ENCODE measurements at places on chromosomes 3 and 15.

DNA sequence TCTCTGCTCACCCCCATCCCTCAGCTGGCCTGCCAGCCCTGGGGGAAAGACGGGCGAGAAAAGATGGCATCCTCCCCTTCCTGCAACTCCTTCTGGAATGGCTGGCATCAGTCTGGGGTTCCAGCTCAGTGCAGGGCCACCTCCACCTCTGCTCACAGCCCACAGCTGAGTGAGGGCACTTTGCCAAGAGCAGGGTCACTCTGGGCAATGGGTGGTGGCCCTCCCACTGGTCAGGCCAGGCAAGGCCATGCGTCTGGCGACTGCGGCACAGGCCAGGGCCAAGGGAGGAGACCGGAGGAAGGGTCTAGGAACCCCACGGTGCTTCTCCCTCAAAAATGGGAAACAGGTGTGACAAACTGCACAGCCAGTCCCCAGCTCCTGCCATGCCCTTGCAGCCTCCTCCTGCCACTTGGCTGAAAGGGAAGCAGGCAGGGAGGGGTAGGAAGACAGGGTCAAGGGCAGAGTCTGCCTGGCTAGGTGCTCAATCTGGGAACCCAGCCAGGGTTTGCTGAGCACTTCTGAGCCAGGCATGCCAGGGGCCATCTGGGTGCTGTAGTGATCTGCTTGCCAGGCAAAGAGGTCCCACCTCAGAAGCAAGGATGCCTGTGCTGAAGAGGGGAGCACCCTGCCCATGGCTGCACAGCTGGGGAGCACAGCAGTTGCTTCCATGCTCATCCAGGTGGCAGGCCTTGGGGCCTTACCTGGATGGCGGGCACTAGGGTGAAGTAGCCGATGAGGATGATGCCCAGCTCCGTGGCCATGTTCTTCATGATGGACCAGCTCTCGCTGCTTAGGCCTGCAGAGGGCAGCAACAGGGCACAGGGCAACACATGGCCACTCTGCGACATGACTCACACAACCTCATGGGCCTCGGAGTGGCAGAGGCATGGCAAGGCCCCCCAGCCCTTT, 41.2 kb downstream of the PTPN23 start:
- DNase-seq, result no peak

GRCh38 chr15:45378913-45379262, 544 bp upstream of the GATM start:
- no peak for DNase-seq

GRCh38 chr15:72319985-72320671, at the start of gene CELF6:
CELF6 (minus strand) TSS chr15:72320157; CDS start chr15:72319874, 283 bp downstream.
- DNase-seq, result peak; percentile 53

DNA sequence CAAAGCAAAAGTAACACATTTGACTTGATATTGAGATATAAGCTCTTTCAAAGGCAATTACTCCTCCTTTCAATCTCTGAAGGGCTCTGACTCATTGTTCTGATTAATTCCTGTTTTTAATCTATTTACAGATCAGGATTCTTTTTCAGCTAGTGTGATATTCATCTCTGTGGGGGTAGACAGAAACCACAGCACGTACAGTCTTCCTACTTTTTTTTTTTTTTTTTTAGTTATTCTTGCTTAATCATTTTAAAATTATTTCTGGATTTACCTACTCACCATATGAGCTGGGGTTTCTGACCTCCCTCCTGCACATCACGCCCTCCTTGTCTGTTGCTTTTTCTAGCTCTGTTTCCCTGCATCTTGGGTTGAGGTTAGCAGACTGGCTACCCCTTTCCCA, 1.4 kb downstream of the CNTN3 start:
- no peak for DNase-seq

DNA sequence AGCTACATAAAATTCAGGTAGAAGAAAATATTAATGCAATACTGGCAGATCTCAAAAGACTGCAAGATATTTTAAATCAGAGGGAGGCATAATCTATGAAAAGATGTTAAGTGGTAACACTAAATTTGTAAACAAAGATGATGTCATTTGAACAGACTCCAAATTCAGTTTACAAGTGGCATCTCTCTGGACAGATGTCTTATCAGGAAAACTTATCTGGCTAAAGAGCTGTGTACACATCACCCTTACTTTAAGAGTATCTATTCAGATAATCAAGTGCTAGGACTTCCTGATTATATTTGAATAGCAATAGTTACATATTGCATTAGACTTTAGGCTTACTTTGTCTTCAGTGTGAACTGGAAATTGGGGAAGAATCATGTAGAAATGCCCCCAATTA, 231.5 kb downstream of the WDR72 start:
- DNase-seq, result no peak

- no peak for DNase-seq
These were observed 279.2 kb downstream of the TLE3 start for GRCh38 chr15:69818529-69818928.

GRCh38 chr3:35746492-35746891, 107.2 kb downstream of the ARPP21 start:
- no peak for DNase-seq

DNA sequence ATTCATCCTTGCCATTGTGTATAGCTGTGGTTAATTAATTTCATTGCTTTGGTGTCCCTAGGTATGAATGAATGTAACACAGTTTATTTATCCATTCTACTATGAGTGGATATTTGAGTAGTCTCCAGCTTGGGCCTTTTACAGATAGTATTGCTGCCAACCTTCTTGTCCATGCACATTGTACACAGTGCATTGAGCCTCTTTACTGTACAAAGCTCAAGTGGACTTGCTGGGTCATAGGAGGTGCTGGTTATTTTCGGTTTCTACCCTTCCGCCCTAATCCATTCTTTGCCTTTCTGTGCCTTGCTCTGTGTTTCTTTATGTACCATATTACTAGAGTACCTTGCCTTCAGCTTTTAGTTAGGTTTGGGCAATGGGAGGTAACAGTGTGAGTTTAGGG, 60.7 kb downstream of the DUT start:
- no peak for DNase-seq

- DNase-seq, result no peak
These were observed 36.3 kb downstream of the MBNL1 start for GRCh38 chr3:152305075-152305474.

GRCh38 chr15:69610277-69610676, 157.7 kb downstream of the RPLP1 start:
- no peak for DNase-seq

DNA sequence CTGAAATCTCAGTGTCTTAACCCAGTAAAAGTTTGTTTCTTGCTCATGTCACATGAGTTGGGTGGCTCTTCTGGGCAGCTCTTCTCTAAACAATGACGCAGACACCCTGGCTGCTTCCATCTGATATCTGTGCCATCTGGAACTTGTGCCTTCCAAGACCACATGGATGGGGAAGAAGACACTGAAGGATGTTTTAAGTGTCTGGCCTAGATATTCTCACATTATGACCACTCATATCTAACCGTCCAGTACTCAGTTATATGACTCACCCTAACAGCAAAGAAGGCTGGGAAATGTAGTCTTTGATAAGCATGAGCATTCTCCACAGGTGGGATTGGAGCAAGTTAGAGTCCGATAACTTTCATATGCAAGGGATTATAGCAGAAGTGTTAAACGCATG, 66.4 kb downstream of the RYR3 start:
- DNase-seq, result no peak

GRCh38 chr15:31487811-31488436, 161.3 kb downstream of the KLF13 start:
- DNase-seq, result no peak

DNA sequence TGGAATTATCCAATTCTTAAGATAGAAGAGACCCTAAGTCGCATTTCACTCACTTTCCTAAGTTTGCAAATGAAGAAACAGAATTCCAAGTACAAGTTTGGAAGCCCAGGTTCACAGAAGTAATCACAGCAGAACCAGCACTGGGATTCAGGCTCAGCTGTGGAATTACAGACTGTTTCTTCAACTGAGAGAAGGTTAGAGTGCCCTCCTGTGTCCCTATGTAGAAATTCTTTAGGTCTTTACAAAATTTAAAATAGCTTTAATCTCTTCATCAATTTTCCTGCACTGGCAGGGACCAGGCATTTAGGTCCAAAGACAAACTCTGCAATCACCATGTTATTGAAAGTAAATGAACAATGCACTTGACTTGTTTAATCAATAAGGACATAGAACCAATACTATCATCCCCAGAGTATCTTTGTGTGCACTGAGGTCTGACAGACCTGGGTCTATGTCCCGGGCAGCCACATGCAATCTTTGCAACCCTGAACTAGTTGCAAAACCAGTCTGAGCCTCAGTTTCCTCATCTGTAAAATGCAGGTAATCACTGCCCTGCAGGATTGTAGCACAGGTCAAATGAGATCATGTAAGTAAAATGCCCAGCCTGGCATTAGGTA, 96.3 kb upstream of the ZBED2 start:
- DNase-seq, result no peak

- DNase-seq, result no peak
These were observed 7.5 kb downstream of the BMF start for GRCh38 chr15:40100947-40101905.

DNA sequence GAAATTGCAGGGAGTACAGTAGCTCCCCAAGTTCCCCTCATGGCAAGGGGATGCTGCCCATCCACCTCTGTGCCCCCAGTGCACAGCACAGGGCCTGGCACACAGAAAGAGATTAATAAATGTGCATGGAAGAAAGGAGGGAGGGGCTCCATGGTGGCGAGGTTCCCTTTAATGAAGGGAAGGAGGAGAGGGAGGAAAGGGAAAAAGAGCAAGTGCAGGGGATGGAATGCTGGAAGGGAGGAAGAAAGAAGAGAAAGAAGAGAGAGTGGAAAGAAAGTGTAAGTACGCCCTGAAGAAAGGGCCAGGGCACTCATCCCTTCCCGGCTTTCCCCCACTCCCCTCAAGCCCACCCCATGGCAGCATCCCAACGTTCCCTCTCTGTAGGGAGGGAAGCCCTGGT, 1.5 kb upstream of the VIPR1 start:
- no peak for DNase-seq

- DNase-seq, result no peak
These were observed 75.2 kb downstream of the CGNL1 start for GRCh38 chr15:57451555-57451954.

DNA sequence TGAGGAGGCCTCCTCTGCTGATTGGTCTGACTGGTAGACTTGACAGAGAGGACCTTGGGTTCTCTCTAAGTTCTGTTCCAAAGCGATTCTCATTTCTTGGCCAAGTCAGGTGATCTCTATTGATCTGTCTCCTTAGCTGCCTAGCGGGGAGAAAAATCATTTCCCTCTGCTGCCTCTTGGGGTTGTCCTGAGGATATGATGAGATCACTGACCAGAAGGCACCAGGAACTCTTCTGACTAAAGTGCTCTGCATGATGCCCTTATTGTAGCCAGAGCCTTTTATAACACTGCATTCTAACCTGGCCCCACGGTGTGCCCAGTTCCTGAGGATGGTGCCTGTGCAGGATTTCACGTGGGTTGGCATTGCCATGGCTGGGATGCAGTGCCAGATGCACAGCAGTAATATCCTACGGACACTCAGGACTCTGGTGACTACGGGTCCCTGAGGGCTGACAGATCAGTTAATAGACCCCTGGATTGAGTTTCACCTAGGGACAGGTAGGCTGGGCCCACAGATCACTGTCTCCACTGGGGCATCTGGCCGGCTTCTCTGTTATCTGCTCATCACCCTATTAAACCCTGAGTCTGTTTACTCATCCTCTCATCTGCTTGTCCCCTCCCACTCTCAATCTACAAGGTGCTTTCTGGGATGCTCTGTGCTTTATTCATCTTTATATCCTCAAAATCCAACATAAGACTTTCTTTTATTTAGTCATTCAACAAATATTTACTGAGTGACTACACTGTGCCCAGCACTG, 3.9 kb upstream of the HEG1 start:
- no peak for DNase-seq

DNA sequence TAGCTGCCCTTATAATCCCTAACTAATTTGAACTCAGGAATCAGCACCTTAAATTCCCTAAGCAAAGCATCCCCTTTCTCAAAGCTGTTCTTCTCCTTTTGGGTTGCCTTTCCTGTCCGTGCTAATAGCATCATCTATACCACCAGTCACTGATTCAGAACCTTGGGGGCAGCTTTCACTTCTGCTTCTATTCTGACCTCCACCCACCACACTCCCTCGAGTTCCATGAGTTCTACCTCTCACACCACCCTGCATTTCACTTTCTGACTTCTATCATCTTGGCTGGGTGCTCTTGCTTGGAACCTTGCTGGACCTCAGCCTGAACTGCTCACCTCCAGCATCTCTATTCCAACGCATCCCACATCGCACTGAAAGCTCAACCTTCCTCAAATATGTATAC, 55.4 kb upstream of the KCNMB2 start:
- DNase-seq, result no peak

DNA sequence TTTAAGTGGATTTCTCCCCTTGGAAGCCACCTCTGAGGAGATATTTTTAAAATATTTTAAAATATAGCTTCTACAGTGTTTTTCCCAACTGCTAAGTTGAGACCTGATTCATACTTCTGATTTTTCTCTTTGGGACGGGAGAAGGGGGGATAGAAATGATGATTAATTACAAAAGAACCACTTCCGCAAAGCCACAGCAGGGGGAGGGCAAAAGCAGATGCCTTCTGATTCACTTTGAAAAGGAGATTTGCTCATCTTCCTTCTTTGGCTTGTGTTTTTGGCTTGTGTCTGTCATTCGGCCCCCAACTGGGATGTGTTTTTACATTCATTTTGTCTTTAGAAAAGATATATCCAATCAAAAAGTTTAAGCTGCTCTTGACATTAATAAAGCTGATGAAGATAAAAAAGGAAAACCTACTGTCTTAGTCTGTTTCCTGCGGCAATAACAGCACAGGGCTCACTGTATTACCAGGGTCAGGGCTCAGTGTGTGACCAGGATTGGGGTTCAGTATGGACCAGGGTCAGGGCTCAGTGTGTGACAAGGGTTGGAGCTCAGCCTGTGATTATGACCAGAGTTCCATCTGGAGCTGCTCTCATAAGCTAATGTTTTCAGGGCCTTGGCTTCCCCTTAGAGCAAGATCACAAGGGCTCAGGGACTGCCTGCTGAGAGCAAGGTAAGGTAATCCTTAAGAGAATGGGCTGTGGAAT, 223.2 kb downstream of the MTHFS start:
- no peak for DNase-seq

DNA sequence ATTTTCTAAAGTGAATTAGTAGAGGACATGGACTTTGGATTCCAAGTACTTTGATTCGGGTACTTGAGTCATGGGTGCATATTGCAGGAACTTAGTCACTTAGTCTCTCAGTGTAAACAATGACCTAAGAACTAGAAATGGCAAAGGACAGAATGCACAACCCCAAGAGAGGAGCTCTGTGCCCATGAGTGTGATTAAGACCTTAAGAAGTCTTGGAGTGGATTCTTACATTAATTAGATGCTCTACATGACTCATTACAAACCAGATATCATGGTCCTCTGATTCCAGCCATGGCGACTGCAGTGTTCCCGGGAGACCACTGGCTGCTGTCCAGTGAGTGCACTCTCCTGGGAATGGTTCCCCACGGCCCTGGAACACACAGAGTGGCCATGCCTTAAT, 251.5 kb downstream of the GABRG3 start:
- DNase-seq, result no peak

- DNase-seq, result no peak
These were observed 55.2 kb upstream of the TRAK1 start for GRCh38 chr3:42035816-42036482.

Measured in stimulated activated CD4-positive, alpha-beta T cell treated with anti-CD3 and anti-CD28 coated beads, Interleukin-15, amount 100 ng/mL, for 1 hour (primary cell).